Thyroid gland (tissue), 4 donors: ENCODE measurements at places on chromosomes 1 and 21.

DNA sequence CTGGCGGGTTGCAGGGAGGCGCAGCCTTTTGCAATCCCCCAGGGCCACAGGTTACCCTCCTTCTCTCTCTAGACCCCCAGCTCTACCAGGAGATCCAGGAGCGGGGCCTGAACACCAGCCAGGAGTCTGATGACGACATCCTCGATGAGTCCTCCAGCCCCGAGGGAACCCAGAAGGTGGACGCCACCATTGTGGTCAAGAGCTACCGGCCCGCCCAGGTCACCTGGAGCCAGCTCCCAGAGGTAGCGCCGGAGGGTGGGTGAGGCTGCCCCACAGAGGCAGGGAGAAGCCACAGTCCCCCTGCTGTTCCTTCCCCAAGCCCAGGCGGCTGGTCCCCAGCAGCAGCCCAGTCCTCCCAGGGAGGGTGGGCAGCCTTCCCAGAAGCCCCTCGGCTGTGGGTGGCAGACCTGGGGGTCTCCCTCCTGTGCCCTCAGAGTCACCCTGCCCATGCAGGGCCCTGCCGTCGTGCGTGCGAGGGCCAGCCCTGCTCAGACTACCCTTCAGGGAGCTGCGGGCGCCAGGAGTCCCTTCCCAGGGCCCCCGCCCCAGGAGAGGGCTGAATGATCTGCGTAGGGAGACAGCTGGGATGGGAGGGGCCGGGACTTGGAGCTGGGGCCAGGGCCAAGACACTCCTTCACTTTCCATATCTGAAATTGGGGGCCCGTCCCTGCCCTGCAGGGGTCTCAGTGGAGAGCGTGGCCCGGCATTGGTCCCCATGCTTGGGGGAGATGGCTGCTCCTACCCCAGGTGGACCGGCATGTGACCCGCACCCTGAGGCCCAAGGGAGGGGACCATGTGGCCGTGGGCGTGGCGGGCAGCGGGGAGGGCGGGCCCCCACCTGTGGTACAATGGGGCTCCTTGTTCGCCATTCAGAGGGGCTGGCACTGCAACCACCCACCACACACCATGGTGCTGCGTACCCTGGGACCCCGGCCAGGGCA, 12.9 kb downstream of the ARHGEF16 start:
- DNase-seq: peak; percentile 0

- no peak for DNase-seq
These were observed 1.5 kb downstream of the MLLT11 start for GRCh38 chr1:151061704-151062103.

GRCh38 chr1:99956755-99957154, 13.0 kb upstream of the SLC35A3 start:
- DNase-seq: no peak

GRCh38 chr1:9207086-9207485, 27.5 kb upstream of the H6PD start:
- no peak for DNase-seq

DNA sequence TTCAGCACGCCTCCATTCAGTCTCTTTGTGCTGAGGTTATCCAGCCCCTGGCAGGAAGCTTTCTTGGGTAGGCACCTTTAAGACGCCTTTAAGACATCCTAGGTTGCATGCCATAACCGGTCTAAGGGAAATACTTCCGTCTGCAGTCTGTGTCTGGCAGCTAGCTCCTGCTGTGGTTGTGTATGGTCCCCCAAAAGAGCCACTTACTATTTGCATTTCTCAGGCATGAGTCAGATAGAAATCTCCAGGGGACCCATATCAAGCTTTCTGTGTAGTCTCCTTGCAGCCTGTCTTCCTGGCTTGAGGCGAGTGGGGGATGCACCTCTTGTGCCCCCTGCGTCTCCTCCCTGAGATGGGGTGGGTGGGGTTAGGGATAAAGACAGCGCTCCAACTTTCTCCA, 10.0 kb upstream of the RYR2 start:
- no peak for DNase-seq

- no peak for DNase-seq
These were observed 54.2 kb downstream of the DNTTIP2 start for GRCh38 chr1:93824834-93825233.

DNA sequence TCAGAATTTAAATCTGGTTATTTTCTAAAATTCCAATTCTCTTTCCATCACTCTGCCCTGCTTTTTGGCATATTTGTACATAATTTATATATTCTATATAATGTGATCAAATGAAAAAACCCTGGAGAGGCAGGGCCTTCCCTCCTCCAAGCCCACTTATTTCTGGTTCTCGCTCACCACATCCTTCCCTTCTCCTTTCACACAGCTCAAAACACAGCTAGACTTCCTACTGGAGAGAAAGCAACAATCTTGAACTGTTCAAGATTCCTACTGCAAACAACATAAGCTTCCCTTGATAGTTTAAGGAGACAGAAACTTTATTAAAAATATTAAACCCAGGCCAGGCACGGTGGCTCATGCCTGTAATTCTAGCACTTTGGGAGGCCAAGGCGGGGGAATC, 7.6 kb upstream of the AIM2 start:
- no peak for DNase-seq

DNA sequence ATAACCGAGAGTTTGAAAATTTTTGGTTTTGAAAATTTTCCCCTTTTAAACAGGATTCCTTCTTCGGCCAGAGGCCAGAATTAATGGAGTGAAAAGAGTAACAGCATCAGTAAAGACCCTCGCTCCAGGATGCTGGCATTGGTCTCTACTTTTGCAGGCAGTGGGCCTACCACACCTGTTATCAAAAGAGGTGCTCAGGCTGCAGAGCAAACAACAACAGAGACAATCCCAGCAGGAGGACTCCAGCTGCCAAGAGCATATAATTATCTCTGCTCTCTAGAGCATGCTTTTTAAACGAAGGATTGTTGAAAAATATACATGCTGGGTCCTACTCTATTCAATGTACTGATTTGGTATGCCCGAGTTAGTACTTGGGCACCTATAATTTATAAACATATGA, 1048.5 kb downstream of the PLA2G4A start:
- DNase-seq: no peak

DNA sequence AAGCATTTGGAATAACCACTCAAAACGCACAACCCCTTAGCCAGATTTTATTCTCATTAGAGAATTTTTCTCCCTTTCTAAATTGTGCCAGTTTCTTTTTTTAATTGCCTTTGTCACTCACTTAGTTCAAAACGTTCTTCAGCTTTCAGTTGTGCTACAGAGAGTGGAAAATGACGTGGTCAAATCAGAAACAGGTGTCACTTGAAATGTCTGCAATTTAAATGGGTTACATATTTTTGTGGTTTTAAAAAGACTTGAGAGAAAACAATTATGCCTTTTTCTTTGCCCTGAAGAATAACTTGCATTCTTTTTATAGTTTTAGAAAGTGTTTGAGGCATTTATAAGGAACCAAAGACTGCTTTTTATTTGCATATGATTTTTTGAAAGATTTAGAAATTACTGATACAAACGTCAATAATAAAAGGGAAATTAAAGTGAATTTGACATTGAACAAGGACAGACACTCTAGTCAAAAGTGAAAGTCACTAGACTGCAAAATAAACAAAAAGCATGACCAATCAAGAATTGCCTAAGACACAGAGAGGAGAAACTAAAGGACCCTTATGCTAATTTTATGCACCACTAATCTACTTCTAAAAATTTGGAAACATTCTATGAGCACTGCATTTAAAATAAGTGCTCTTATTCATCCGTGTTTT, 191.0 kb downstream of the TPR start:
- no peak for DNase-seq

GRCh38 chr1:156048663-156049258, 4.8 kb downstream of the UBQLN4 start:
- DNase-seq: no peak

GRCh38 chr1:97364086-97364485, 556.7 kb downstream of the DPYD start:
- DNase-seq: no peak

- DNase-seq: peak; percentile 33
These were observed 894 bp downstream of the EPB41 start for GRCh38 chr1:28915031-28915895.

DNA sequence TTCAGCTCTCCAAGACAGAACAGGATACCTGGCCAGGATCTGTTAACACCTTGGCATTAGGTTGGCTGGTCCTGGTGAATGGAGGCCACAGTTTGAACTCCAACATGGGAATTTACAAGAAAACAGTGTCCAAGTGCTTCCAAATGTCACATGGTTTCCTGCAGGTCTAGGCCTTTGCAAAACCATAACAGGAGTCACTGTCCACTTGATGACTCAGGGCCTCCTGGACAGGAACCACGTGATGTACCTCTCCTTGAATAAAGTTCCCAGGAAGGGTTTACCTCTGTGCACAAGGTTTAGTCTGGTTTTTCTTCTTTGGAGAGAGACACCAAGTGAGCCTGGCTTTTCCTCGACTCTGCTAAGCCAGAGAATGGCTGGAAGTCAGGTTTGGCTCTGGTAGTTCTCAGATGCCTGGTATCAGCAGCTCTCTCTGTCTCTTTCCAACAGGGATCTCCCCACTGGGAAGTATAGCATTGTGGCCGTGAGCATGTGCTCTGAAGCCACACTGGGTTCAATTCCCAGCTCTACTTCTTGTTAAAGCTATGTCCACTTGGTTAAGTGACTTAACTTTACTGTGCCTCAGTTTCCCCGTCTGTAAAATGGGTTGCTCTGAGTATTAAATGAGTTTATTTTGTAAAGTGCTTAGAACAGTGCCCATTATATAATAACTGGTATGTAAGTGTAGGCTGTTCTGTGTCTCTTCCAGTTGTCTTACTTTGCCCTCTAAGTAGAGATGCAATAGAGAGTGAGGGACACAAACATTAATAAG, 27.3 kb upstream of the TMEM61 start:
- DNase-seq: no peak

DNA sequence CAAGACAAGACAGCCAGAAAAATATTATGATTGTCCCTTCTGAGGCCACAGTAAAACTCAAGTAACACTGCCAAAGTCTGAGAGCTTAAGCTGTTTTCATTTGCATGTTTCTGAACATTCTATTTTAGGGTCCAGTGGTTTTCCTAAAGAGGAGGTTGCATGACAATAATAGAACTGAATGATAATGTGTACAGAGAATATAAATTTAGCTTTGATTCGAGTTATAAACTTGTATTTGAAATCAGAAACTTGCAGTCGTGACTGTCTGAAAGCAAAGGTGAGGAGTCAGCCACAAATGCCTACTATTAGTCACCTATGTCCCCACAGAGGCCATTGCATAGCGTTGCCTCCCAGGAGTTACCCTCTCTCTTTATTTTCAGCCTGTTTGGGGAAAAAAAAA, 363.1 kb upstream of the ADGRL2 start:
- no peak for DNase-seq

DNA sequence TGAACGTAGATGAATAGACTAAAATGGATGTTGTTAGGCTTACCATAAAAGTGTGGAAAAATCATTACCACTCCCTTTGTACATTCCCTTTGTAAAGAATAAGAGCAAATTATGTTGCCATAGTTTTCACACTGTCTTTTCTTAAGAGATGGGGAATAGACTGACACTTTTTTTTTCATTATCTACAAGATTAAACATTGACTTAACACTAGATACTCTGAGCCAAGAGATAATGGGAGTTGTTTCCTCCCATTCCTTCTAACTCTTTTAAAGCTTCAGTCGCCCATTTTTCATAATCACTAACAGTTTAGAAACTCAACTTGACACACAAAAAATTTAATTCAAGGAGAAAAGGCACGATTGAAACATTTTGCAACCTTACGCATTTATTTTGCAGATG, 10.1 kb downstream of the AIDA start:
- DNase-seq: no peak

GRCh38 chr1:165068741-165069140, 287.8 kb downstream of the LMX1A start:
- DNase-seq: no peak

DNA sequence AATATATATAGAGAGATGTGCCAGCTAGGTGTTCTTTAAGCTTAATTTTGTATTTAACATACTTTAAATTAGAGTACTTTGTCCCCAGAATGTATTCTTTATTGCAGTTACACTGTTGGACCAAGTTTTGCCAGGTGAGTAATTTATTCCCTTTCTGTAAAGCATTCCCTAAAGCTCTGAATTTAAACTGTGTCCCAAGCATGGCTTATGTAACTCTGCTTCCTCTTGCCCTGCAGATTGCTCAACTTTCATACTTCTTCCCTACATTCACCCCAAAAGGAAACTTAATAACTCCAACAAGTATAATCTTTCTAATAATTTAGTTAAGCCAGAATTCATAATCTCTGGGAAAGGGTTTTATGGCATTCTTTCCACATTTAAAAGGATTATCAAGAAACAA, 5.6 kb downstream of the LYPLAL1 start:
- no peak for DNase-seq

DNA sequence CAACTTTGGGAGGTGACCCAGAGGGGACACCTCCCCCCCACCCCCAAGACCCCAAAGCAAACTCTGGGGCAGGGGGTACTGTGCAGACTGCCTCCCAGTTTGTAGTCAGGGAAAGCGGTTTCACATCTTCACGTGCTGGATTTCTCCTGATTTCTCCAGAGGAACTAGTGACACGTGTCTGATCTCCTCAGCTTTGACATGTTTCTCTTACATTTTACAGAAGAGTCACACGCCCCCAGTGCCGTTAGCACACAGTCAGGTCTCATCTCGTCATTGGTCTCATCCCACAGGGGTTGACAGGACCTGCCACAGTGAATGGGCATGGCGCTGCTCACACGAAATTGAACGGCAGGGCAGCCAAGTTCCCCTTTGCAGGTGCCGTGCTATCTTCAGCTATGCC, 11.8 kb downstream of the PDPN start:
- DNase-seq: no peak

GRCh38 chr1:218568962-218569550, 223.9 kb downstream of the TGFB2 start:
- DNase-seq: no peak

DNA sequence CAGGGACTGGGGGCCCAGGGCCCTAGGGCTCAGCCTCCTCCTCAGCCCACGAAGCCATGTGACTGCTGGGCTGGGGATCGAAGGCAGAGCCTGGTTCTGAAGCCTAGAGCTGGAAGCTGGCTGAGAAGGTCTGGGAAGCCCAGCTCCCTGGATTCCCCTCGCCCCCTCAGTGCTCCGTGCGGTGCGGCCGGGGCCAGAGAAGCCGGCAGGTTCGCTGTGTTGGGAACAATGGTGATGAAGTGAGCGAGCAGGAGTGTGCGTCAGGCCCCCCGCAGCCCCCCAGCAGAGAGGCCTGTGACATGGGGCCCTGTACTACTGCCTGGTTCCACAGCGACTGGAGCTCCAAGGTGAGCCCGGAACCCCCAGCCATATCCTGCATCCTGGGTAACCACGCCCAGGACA, 9.1 kb downstream of the ADAMTSL4 start:
- no peak for DNase-seq
